ENCODE measurements at places on chromosomes 3 and 15.

- DNase-seq, result no peak
These were observed 2.5 kb upstream of the IFRD2 start for GRCh38 chr3:50294492-50295403.

- DNase-seq, result no peak
These were observed 60.2 kb downstream of the CORO2B start for GRCh38 chr15:68638953-68639515.

DNA sequence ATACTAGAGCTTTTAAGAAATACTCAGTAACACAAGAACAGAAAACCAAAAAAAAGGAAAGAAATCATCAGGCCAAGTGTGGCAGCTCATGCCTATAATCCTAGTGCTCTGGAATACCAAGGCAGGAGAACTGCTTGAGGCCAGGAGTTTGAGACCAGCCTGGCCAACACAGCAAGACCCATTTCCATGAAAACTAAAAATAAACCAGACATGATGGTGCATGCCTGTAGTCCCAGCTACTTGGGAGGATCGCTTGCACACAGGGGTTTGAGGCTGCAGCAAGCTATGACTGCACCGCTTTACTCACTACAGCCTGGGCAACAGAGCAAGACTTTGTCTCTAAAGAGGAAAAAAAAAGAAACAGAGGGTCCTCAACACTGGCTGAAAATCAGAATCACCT is 18.2 kb downstream of the TASOR start:
- DNase-seq, result no peak

DNA sequence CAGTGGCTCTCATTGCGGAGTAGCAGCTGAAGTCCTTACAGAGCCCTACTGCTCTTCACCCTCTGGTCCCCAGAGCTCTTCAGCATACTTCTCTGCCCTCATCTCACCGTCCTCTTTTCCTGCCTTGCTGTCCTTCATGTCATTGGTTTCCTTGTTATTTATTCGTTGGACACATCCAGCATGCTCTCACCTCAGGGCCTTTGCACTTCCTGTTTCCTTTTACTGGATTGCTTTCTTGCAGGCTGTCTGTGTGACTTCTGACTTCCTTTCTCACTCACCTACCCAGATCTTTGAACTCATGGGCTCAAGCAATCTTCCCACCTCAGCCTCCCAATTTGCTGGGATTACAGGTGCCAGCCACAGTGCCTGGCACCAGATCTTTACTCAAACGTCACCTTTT is 127.1 kb downstream of the NR1D2 start:
- DNase-seq, result no peak

- no peak for DNase-seq
These were observed 545.3 kb downstream of the GBE1 start for GRCh38 chr3:81216192-81216591.

GRCh38 chr3:117129516-117129915 is 419.9 kb downstream of the TUSC7 start:
- no peak for DNase-seq

DNA sequence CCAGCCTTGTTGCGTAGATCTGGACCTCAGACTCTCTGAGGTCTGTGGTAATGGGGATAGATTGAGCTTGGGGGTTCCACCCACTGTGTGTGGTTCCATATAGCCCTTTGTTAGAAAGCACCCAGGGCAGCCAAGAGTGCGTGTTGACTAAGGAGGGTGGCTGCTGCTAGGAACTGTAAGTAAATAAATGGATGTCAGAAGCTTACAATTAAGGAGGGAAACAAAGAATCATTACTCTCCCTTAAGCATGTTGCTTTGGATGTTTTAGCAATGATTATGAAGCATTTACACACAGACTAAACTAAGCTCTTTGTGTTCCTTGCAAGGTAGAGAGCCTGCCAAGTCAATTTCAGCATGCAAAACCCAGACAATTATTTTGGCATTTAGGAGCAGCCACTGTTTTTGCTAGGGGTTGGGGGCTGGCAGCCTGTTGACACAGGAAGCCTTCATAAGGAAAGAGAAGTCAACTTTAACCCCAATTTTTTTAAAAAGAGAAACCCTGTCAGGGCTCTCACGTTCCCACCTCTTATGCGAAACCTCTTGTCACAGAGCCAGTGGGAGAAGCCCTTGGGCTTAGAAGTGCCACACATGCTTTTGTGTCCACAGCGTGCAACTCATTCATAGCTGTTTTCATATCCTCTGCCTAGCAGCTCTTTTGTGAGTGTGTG is 127.8 kb downstream of the CMSS1 start:
- no peak for DNase-seq
